Stimulated activated CD8-positive, alpha-beta memory T cell treated with anti-CD3 and anti-CD28 coated beads, Interleukin-7, amount 100 ng/mL, for 4 hours (primary cell): ENCODE measurements at places on chromosomes 5 and 9.

- no peak for DNase-seq
Measured at GRCh38 chr5:52786949-52787599, 642 bp upstream of the ITGA1 start.

- DNase-seq, result no peak
Measured at GRCh38 chr5:139551191-139551889, 9.8 kb upstream of the UBE2D2 start.

DNA sequence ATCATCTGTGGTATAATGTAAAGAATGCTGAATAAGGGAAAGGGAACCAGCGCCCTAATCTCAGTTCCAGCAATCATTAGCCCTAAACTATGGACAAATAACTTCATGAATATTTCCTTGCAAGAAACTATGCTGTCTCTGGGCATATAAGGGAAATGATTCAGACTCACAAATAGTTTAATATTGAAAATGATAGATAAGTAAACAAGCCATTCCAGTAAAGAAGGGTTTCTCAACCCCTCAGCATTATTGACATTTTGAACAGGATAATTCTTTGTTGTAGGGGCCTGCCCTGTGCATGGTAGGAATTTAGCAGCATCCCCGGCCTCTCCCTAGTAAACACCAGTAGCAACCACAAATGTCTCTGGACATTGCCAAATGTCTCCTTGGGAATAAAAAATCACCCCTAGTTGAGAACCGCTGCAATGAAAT lies 23.8 kb downstream of the C5 start:
- no peak for DNase-seq

- no peak for DNase-seq
Measured at GRCh38 chr9:27337833-27338526, 41.0 kb upstream of the EQTN start.

- DNase-seq, result no peak
Measured at GRCh38 chr9:117616431-117616831, 87.8 kb upstream of the TLR4 start.

- DNase-seq, result no peak
Measured at GRCh38 chr5:16364910-16365309, 100.7 kb downstream of the ZNF622 start.

DNA sequence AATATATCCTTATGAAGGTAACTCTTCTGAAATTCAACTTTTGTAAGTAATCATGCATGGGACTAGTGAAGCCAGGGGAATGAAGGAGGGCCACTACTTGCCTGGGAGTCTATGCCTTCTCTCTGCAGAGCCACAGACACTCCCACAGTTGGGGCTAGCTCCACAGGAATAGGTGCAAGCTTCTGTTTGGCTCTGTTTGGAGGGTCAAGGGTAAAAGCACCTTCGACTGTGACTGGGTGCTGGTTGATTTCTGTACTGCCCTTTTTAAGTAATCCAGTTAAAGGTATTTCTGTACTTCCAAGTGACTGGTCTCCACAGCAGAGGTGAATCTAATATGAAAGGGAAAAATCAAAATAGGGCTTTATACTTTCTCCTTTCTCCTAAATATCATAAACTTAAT lies 32.2 kb downstream of the CEP120 start:
- DNase-seq, result no peak

DNA sequence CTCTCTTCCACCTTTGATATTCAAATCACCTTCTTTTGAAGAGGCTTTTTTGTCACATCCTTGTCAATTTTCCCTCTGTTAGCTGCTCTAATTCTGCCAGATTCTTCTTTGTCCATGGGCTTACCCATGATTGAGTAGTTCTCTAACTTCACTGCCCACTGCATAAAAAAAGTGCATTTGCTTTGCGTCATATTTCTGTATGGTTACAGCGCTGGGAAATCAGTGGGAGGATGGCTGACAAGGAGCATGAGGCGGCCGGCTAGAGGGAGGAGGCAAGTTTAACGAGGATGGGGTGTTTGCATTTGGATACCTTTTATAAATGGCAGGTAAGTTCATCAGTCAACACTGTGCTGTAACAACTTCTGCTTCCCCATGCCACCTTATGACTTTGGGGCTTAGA lies 116.5 kb upstream of the LHFPL2 start:
- no peak for DNase-seq

GRCh38 chr5:133423618-133424282 lies 188.6 kb downstream of the FSTL4 start:
- DNase-seq, result peak; percentile 37

- no peak for DNase-seq
Measured at GRCh38 chr9:126515873-126516505, 97.7 kb upstream of the LMX1B start.

DNA sequence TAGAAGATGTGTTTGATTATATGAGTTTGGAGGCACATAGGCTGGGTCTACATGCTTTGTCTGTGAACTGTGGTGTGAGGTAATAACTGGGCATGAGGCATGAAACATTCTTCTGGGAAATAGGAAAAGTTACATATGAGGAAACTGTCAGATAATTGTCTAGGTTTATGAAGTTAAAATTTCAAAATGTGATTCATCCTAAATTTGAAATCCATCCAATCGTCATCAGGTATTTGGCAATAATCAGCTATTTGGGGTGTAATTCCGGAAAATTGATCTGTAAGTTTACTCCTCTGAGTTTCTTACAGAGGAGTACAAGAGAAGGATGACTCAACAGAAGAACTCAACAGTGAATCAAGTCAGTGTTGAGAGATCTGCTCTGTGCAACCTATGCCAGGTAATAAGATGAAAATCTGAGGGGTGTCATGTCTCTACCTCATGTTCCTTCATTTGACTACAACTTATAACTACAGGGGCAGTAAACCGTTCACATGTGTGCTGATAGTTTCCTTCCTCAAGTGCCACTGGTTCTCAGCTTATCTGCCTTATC lies 1171.6 kb upstream of the CDH18 start:
- DNase-seq, result no peak

GRCh38 chr5:170791325-170791954 lies 7.9 kb downstream of the GABRP start:
- DNase-seq, result no peak

DNA sequence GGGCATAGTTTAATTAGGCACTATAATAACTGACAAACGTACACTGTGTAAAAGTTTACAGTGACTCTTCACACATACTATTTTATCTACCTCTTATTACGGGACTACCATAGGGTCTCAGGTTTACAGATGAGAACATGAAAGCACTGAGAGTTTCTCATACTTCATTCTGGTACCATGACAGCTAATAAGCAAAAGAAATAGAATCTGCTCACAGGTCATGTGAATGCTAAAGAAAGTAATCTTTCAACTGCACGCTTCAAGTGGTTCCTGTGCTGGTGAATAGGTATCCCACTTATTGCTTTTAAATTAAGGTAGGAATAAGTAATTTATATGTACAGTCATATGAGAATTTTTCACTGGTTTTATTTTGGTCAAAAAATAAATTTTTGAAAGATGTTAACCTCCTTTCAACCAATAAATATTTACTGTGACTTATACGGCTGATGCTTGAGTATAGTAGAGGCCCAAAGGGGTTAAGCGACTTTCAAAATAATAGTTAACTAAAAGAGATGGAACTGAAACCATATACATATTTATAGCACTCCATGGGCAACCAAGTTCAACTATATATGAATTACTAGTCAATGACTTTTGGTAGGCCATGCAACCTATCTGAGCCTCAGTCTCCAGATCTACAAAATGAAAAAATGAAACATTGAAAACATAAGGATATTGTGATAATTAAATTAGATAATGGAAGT lies 8.1 kb downstream of the CDKN2A start:
- no peak for DNase-seq

DNA sequence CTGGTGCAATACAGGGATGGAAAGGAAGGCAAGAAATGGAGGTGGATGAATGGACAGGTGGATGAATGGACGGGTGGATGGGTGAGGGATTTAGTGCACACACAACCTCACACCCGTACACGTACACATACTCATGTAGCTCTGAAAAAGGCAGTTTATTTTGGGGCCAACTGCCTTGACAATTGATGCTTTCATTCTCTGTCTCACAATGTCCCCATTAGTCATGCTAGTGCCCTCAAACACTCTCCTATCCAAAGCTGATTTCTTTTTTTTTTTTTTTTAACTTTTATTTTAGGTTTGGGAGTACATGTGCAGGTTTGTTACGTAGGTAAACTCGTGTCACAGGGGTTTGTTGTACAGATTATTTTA lies 495.0 kb downstream of the DMAC1 start:
- DNase-seq, result no peak

GRCh38 chr9:111630182-111630963 lies 761 bp upstream of the DNAJC25 start:
- DNase-seq, result no peak

DNA sequence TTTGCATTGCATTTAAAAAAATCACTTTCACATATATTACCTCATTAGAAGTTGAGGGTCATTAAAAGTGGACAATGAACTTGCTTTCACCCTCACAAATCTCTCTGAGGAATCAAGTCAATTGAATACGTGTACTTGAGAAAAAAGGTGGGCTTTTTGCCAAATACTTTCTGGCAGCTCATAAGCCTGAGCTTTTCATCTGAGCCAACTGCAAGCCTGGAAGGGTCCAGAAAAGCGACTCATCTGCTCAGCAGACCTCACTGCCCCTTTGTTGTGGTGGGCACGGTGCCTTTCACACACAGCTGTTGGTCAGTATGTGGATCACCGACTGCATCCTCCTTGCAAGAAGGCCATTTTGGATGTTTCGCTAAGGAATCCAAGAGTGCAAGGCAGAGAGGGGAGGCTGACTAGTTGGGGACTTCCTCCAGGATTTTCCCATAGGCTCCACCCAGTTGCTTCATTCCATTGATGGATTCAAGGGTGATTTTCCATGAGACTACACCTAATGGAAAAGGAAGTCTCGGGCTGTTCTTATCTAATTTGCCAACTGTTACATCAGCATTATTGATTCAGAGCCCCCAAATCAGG lies 564.7 kb downstream of the PDE4D start:
- no peak for DNase-seq

- DNase-seq, result no peak
Measured at GRCh38 chr9:88651682-88652633, 117.0 kb downstream of the NXNL2 start.

DNA sequence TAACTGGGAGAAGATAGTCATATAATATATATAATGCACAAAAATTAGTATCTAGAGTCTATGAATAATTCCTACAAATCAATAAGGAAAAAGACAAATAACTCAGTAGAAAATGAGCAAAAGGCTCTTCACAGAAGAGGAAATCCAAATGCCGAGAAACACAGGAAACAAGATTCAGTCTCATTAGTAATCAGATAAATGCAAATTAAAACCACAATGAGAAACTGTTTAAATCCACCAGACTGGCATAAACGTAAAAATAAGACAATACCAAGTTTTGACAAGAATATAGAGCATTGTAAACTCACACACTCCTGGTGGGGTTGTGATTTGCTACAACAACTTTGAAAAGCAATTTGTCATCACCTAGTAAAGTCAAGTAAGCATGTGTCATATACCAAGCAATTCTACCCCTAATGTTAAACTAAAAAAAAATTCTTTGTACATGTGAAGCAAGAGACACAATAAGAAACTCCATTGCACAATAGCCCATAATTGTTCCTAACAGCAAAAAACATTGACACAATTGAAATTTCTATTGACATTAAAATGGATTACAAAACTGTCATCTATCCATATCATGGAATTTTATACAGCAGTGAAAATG lies 21.0 kb upstream of the UBLCP1 start:
- DNase-seq, result no peak

GRCh38 chr5:152686931-152687330 lies 281.9 kb upstream of the NMUR2 start:
- no peak for DNase-seq

DNA sequence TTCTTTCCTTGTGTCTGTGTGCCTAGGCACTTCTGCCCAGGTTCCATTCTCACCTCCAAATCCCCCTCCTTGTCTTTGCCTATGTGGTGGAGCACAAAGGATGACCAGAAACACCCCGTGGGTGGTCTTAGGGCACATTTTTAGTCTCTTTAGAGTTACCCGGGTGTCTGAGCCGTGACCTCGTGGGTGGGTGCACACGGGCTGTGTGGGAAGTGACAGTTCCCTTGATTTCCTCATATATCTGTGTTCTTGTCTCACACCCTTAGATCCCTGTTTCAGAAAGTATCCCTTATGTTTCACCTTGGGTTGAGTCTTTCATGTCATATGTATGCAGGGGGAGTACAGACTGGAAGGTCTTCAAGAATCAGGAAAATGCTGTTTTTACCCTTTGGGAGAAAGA lies 13.4 kb upstream of the SMIM32 start:
- DNase-seq, result no peak

GRCh38 chr9:135088979-135089847 lies 1.7 kb downstream of the OLFM1 start:
- no peak for DNase-seq

GRCh38 chr9:70398145-70398556 lies 16.3 kb downstream of the KLF9 start:
- DNase-seq, result no peak

DNA sequence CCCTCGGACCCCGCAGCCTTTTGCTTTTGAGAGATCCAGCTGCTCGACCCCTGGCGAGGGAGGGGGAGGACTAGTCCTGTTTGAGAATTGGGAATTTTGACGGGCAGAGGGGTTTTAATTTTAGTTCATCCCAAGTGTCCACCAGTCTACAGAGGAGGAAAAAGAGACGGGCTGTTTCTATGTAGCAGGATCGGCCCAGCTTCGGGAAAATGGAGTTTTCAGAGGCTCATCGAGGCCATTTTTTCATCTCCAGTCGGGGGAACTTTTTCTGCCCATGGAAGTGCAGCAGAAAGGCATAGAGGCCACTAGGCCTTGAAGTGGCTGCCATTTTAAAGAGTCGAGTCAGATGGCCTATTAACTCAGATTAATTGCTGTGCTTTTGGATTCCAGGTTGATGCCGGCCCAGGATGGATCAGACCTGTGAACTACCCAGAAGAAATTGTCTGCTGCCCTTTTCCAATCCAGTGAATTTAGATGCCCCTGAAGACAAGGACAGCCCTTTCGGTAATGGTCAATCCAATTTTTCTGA lies 1.2 kb downstream of the NSD1 start:
- no peak for DNase-seq

- DNase-seq, result no peak
Measured at GRCh38 chr5:147348046-147348445, 113.2 kb downstream of the STK32A start.

DNA sequence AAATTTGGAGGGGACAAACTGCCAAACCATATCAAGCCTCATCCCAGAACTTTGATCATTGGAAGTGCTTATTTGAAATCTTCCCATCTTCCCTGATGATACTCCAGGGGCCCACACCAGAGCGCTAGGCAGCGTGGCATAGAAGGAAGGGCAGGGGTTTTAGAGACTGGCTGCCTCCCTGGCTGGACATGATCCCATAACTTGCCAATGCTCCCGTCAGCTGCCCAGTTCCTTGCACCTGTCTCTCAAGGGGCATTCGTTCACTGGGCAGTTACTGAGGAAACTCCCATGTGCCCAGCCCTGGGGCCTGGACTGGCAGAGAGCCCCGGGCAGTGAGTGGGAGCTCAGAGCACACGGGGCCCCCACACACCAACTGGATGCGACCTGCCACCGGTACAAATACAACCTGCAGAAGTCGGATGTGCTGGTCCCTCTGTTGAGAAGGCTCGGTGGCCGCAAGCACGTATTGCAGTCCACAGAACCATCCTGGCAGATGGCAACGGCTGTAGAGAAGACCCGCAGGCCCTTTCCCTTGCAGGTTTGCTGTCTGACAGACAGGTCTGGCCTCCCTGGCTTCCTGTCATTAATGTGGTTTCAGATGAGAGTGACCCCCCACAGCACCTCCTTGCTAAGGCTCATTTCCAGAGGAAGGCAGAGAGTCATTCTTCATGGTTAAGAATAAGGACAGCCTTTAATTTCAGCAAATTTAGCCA lies 122.4 kb downstream of the MVB12B start:
- no peak for DNase-seq

- DNase-seq, result no peak
Measured at GRCh38 chr5:101424530-101425175, 521.6 kb upstream of the ST8SIA4 start.

- no peak for DNase-seq
Measured at GRCh38 chr5:171647043-171647903, 138.3 kb upstream of the SMIM23 start.
